ENCODE measurements at places on chromosomes 4 and X. TPM values are rescaled to one million over a fixed set of nuclear protein-coding genes. Genes with fewer than 3 reads are reported as not detected.

Gene MND1
- total RNA-seq: 21.6 TPM

DNA sequence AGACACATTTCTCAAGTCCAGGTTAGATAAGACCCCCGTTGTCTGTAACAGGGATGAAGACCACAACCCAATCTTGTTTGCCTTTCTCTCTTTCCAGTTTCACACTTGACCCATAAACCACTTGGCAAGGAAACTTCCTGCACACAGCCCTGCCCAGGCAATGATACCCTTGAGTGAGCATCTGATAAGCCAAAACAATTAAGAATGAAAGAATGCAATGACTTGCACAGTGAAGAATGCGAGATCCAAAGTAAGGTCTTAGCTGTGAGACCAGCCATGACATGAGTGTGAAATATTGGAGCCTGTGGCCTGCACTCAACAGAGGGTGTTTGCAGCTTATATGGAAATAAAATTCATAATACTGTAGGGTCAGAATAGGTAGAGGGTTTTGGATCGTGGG is 37.9 kb upstream of the MXRA5 start:
- no peaks in the 10 kb centered on the region for H3K27me3 ChIP-seq
- no peaks in the 10 kb centered on the region for H3K36me3 ChIP-seq
- no peaks in the 10 kb centered on the region for H3K4me1 ChIP-seq
- DNase-seq: no peak

GRCh38 chr4:122781486-122781885 is 45.1 kb upstream of the FGF2 start:
- DNase-seq: no peak
- H3K27me3 ChIP-seq: no peaks in the 10 kb centered on the region
- no peaks in the 10 kb centered on the region for H3K4me1 ChIP-seq
- H3K36me3 ChIP-seq: no peaks in the 10 kb centered on the region

Gene GYPB
- total RNA-seq: not detected

DNA sequence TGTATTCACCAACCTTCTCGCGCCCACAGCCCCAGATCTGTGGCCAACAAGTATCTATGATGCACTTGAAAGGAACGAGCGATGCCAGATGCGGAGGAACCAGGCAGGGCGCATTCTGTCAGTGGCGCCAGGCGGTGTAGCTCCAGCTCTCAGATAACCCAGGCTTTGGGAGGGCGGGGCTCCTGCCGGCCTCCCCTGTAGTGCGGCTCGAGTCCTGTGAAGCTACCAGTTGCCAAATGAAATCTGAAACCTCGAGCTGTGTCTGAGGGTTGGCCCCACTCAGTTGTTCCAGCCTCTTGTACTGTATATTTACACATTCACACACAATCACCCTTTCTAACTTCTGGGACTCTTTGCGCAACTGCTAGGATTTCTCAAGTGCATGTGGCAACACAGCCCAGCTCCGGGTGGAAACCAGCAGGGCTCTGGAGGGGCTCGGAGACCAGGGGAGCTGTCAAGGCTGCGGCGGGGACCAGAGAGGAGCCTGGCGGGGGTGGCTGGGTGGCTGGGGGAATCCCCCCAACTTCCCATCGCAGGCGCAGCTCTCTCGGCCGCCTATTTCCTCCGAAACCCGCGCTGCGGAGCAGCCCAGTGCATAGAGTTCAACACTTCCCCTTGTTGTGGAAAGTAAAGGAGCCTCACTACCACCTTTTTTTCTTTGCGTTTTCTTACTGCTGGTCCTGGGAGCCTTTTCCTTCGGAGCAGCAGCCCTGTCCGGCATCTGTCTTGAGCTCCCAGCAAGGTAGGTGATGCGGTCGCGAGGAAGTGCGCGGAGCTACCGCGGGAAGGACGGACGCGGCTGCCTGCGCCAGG is at the start of gene ARHGAP24:
ARHGAP24 (plus strand) TSS at position 333 of the 813 bp plus-strand sequence.
- no peak for DNase-seq
- no peaks in the 10 kb centered on the region for H3K36me3 ChIP-seq
- no peaks in the 10 kb centered on the region for H3K4me1 ChIP-seq
- no peak within 1 kb of the TSS for H3K4me3 ChIP-seq
- no peaks in the 10 kb centered on the region for H3K27me3 ChIP-seq

DNA sequence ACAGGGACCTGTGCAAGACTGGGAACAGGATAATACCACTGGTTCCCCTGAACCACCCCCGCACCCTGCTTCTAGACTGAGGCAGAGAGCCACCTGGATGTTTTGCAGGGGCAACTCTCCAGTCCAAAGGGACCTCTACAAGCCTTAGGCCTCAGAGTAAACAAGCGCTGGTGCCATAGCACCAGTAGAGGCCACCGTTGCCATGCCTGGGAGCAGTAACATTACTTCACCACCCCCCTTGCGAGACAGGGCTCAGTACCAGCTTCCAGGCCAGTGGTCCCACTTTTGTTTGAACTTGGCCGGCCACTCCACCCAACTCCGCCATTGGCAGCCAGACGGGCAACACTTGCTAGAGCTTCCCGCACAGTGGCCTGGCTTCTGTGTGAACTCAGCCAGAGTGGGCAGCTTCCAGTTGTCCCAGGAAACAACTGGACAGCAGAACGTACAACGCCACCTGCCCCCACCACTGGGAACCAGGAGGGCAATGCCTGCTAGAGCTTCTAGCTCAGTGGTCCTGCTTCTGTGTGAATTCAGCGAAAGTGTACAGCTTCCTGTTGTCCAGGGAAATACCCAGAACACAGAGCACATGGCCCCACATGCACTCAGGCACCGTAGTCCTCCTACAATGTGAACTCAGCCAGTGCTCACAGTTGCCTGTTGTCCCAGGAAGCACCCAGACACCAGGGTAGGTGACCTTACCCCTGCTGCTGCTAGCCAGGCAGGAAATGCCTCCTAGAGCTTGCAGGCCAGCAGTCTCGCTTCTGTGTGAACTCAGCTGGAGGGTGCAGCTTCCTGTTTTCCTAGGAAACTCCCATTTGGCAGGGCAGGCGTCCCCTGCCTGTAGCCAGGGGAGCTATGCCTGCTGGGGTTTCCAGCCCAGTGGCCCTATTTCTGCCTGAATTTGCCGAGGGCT is 39.9 kb upstream of the PCDH19 start:
- no peaks in the 10 kb centered on the region for H3K4me1 ChIP-seq
- H3K27ac ChIP-seq: no peak overlapping the region
- H3K4me3 ChIP-seq: no peak overlapping the region
- H3K36me3 ChIP-seq: no peaks in the 10 kb centered on the region
- DNase-seq: no peak

DNA sequence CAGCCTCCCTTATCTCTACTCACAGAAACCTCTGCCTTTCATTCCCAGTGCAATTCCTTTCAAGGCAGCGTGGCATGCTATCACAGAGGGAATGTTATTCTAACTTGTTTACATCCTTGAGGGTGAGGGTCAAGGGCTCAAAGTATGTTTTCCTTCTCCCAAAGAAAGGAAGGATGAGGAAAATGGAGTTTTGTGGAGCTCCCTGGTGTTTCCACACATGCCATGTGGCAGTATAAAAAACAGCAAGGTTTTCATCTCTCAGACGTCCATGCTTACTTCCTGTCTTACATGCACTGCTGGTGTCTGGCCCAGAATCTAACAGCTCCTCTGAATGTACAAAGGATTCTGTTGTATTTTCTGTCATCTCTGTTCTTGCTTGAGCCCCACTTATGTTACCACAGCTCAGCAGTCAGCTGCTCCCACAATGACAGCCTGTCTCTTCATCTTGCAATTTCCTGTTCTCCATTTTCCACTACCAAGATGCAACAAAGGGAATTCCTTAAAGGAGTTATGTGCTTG is 128.0 kb downstream of the SNCA start:
- H3K36me3 ChIP-seq: no peaks in the 10 kb centered on the region
- H3K4me3 ChIP-seq: no peak overlapping the region
- H3K4me1 ChIP-seq: no peaks in the 10 kb centered on the region
- no peak overlapping the region for H3K27ac ChIP-seq

Gene TTC29
- total RNA-seq: not detected

DNA sequence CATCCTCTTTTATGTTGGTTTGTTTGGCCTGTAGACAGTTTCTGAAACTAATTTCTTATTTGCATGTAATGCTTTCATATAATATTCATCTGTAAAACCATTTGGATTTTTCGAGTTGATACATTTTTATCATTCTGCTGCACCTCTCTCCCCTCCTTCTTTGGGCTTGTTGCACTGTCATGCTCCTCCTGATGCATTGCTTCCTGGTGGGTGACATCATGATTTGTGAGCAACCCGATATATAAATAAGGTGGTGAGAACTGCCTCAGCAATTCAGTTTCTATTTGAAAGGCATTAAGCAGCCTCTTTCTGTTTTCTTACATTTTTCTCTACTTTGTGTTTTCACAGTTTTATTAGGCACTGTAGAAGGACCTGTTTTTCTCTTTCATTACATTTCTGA is 515.7 kb downstream of the RPA4 start:
- H3K27ac ChIP-seq: no peak overlapping the region
- no peaks in the 10 kb centered on the region for H3K36me3 ChIP-seq

Gene MAGEA10
- total RNA-seq: not detected

Gene TLR1
- total RNA-seq: 1.3 TPM

- H3K4me3 ChIP-seq: no peak overlapping the region
- H3K4me1 ChIP-seq: no peaks in the 10 kb centered on the region
- H3K36me3 ChIP-seq: no peaks in the 10 kb centered on the region
- H3K27ac ChIP-seq: no peak overlapping the region
These were observed 127.6 kb upstream of the SH3RF1 start for GRCh38 chr4:169398316-169398715.

Gene DOK7
- total RNA-seq: not detected

Gene STK32B
- total RNA-seq: not detected

- H3K4me3 ChIP-seq: no peak overlapping the region
- H3K36me3 ChIP-seq: no peaks in the 10 kb centered on the region
- H3K27me3 ChIP-seq: no peaks in the 10 kb centered on the region
- no peaks in the 10 kb centered on the region for H3K4me1 ChIP-seq
- H3K27ac ChIP-seq: no peak overlapping the region
These were observed 70.6 kb downstream of the MTMR1 start for GRCh38 chrX:150763810-150764209.

DNA sequence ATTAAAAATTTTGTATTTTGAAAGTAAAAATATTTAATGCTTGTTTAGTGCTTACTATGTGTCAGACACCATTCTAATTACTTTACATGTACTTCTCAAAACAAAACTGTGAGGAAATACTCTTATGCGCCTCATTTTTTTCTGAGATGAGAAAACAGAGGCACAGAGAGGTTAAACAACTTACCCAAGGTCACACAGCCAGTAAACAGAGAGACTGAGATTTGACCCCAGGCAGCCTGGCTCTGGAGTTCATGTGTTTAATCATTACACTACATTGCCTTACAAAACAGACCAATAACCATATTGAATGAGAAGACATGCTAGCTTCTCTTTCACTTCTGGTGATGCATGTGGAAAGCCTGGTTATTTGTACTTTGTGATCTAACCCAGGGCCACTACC is 86.3 kb downstream of the IGSF1 start:
- no peaks in the 10 kb centered on the region for H3K27me3 ChIP-seq
- no peaks in the 10 kb centered on the region for H3K36me3 ChIP-seq
- H3K27ac ChIP-seq: no peak overlapping the region
- no peaks in the 10 kb centered on the region for H3K4me1 ChIP-seq
- no peak for DNase-seq

GRCh38 chr4:101348995-101349800 is 1.9 kb upstream of the PPP3CA start:
- no peaks in the 10 kb centered on the region for H3K27me3 ChIP-seq
- H3K27ac ChIP-seq: no peak overlapping the region
- DNase-seq: no peak
- peaks cover 23% of the 10 kb centered on the region for H3K4me1 ChIP-seq

DNA sequence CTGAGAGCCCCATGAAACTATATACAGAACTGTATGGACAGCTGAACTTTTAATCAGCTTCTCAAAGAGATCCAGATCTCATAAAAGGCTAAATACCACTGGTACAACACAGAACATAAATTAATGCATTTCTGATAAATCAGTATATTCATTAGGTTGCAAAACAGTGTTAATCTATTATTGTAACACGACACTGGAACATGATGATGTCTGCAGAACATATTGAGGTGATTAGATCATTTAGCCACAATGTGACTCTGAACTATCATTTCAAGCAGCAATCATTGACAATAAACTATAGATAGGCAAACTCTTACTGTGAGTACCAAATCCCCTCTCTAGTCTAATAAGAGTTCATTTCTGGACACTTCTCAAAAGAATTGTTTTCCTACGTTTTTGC is 50.3 kb downstream of the GASK1B start:
- DNase-seq: no peak
- H3K4me3 ChIP-seq: no peak overlapping the region
- H3K36me3 ChIP-seq: no peaks in the 10 kb centered on the region
- H3K27ac ChIP-seq: no peak overlapping the region
- no peaks in the 10 kb centered on the region for H3K27me3 ChIP-seq
- H3K4me1 ChIP-seq: no peaks in the 10 kb centered on the region

Gene NLRP2B
- not detected for total RNA-seq

GRCh38 chr4:158649111-158649680 is 22.5 kb downstream of the C4orf46 start:
- DNase-seq: no peak
- no peaks in the 10 kb centered on the region for H3K36me3 ChIP-seq
- no peaks in the 10 kb centered on the region for H3K4me1 ChIP-seq
- no peaks in the 10 kb centered on the region for H3K27me3 ChIP-seq
- no peak overlapping the region for H3K4me3 ChIP-seq

GRCh38 chr4:151569650-151570049 is 160.7 kb downstream of the FHIP1A start:
- H3K27me3 ChIP-seq: no peaks in the 10 kb centered on the region
- no peak overlapping the region for H3K4me3 ChIP-seq
- H3K27ac ChIP-seq: no peak overlapping the region
- no peaks in the 10 kb centered on the region for H3K36me3 ChIP-seq
- no peaks in the 10 kb centered on the region for H3K4me1 ChIP-seq

- no peak overlapping the region for H3K27ac ChIP-seq
- H3K36me3 ChIP-seq: no peaks in the 10 kb centered on the region
- H3K27me3 ChIP-seq: no peaks in the 10 kb centered on the region
These were observed 10.0 kb upstream of the LNX1 start for GRCh38 chr4:53601251-53601764.

DNA sequence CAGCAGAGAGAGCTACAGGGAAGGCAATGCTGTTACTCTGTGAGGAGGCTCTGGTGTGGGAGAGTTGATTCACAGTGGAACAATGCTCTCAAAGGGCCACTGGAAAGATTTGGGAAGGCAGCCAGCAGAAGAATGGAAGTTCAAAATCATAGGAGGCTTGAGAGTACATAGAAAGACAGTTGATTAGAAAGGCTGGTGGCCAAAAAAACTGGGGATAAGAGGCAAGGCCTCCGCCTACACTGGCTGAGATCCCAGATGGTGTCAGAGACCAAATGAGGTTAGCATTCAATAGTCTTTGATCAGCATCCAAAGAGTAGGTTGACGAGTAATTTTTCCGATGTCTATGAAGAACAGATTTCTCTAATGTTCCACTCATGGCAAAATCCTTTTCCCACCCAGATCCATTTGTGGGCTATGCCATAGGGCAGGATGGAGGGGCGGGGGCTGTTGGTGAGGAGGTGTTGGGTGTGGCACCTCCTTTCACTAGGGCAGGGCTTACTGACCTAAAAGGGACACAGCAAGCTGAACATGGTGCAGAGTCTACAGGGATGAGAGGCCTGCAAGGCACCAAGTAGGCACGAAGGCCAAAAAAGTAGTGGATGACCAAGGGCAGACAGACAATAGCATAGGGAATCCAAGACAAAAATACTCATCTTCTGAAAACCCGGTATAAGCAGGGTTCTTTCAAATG is 15.1 kb downstream of the TEC start:
- no peaks in the 10 kb centered on the region for H3K4me1 ChIP-seq
- H3K4me3 ChIP-seq: no peak overlapping the region
- no peaks in the 10 kb centered on the region for H3K36me3 ChIP-seq
- H3K27ac ChIP-seq: peak overlapping the region; percentile 33

- no peak for DNase-seq
- no peaks in the 10 kb centered on the region for H3K27me3 ChIP-seq
- no peak overlapping the region for H3K27ac ChIP-seq
- no peaks in the 10 kb centered on the region for H3K36me3 ChIP-seq
These were observed 21.9 kb downstream of the PLS3 start for GRCh38 chrX:115582616-115583495.

Data from CD8-positive, alpha-beta memory T cell (primary cell).